Tibial nerve (tissue), 4 donors: ENCODE measurements at places on chromosomes 7 and 10.

DNA sequence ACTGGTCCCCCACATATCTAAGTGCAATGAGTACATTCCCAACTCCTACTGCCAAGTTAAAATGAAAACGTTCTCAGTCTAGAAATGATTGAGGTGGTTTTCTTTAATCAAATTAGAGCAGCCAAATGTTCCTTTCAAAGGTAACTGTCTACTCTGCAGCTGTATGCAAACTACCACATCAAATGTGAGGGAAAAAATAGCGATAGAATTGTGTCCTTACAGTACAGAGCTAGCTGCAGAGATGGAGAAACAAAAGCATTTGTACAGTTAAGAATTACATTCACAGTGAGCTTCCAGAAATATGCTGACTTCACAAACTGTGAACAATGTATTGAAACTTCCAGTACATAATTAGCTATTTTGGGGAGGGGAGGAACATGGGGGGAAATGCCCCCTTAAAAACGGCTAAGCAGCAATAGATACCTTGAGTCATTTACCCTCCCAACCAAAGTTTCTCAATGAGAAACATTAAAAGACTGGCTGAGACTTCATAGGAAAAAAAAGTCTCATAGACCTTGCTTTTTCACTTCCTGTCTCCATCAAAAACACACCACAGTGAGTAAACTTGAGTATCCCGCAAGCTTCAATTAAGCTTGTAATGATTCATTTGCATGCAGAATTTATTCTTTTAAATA, 22.9 kb downstream of the CDK6 start:
- no peak for DNase-seq

DNA sequence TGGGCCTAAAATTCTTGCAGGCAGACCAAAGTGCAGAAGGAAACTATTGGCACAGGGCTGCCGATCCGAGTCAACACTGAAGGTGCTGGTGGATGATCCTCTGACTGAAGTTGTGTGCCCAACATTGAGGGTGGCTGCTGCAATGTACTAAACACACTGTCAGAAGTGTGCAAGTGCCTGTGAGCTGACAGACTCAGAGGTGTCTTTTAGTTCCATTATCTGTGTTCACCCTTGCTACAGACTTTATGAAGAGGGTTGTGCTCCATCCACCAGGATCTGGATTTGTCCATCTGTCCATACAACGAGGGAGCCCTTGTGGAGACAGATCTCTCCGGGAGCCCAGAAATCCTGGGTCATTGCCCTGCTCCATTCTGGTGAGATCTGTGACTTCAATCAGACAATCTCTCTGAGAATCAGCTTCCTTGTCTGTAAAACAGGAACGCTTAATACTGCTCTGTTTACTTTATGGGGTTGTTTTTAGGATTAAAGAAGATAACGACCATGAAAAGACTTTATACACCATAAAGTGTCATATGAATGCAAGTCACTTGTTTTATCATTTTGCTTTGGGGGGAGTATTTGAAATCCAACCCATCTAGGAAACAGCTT, 9.5 kb upstream of the TRPV6 start:
- no peak for DNase-seq

DNA sequence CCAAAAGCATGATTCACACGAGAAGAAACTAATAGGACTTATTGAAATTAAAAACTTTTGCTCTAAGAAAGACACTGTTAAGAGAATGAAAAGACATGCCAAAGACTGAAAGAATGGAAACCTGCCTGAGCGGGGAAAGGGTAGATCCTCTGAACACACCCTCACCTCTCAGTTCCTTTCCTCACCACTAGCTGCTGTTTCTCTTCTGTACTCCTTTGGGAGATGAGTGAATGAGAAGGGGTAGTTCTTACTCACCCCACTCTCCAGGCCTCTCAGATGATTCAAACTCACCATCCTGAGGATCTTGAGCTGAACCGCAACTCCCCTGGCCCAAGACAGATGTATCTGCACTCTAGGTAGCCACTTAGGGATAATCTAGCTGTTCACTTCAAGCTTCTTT, 41.9 kb downstream of the IQUB start:
- DNase-seq, result no peak

DNA sequence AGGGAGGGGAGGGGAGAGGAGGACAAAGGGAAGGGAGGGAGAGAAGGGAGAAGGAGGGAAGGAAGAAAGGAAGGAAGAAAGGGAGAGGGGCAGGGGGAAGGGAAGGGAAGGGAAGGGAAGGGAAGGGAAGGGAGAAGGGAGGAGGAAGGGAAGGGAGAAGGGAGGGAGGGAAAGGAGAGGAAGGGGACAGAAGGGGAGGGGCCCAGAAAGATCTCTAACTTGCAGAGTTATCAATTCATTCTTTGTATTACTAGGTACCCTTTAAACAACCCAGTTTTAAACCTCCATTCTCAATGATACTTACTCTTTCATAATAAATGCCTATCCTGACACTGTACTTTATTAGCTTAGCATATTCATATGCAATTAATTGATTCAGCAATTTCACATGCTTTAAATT, 192.0 kb downstream of the ELMO1 start:
- DNase-seq, result no peak

GRCh38 chr10:100158044-100158805, 27.6 kb downstream of the ERLIN1 start:
- DNase-seq, result no peak

DNA sequence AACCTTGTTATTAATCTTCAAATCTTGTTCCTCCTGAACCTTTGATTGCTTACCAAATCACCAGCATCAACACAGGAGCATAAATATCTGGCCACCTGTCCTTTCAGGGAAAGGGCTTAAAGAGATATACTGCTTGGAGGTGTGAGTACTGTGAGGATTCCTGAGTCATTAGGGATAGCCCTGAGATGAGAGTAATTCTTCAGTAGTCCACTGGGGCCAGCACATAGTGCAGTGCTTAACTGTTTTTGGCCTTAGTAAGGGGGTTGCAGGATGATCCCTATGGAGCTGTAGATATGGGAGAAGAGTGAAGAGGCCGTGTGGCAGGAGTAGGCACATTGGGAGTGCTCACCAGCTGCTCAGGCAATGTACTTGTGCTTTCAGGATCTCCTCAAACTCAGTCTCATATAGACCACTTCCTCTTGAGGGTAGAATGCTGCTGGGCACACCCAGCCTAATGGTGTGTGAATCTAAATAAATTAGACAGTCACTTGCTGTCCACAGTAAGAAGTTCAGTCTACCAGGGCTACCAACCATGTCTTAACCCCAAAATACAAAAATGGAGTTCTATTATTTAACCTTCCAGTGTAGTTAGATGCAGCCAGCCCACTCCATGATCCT, 26.5 kb upstream of the GPR141 start:
- no peak for DNase-seq

- no peak for DNase-seq
These were observed 61.0 kb downstream of the MEOX2 start for GRCh38 chr7:15625466-15625865.

GRCh38 chr10:122998934-122999333, 9.7 kb downstream of the IKZF5 start:
- DNase-seq, result no peak

- DNase-seq, result peak; percentile 7
These were observed 99.8 kb downstream of the SND1 start for GRCh38 chr7:127751490-127752448.

DNA sequence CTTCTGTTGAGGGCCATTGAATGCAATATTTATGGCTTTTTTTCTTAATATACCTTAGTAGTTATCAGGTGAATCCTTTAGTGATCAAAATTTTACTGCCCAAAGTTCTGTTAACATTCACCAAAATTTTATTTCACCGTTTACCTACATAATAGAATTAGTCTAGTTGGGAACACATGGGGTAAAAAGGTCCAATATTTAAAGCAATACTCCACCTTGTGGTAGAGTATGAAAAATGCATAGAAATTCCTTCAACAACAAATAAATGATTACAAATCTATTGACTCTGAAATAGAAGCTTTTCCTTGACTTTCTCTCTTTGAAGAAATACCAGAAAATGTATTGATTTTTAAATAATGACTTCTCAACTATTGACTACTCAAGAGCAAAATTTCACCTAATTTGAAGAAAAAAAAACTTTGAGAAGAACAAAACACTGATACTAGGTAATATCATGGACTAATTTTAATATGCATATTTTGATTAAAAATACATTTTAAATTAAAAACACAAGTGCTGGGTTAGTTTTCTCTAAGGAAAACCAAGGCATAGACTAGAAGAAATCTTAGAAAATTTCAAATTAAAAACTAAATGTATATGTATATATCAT, 43.3 kb downstream of the POLR1F start:
- DNase-seq, result no peak

DNA sequence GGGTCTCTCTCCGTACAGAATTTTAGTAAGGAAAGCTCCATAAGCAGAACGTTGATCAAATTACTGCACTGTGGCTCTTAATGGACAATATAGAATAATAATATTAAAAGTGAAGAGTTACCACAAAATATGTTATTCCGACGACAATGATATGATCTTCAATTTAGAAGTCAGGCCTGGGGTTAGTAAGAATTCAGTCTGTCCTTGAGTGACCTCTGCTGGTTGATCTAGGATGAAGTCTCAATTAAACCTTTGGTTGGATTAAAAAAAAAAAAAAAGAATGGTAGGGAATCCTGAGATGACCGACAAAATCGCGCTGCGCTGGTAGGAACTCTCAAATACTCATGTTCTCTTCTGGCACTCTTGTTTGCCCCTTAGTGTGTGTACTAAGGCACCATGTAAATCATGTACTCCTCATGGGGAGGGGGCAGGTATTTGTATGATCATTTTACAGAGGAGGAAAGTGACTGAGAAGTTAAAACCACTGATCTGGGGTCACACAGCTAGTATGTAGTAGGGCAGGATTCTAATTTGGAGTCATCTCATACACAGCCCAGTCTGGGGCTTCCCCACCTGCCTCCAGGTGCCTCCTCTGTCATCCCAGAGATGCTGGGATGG, 161.3 kb upstream of the NPVF start:
- peak; percentile 56 for DNase-seq

DNA sequence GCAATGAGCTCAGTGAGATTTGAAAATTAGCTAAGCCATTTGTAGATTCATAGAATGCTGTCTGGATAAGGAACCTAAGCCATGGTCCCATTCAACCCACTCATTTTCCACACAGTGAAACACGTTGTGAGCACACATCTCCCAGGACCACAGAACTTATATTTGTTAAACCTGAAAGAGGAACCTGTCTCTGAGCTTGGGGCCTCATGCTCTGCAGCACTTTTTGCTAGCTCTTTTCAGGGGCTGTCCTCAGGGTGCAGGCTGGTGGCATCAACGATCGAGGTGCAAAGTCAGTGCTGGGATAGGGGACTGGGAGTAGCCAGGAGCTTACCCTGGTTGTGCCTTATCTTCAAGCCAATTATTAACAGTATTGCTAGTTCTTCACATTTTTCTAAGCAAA, 11.9 kb downstream of the HECW1 start:
- no peak for DNase-seq

- DNase-seq, result no peak
These were observed 21.8 kb downstream of the IFT22 start for GRCh38 chr7:101299511-101300464.

DNA sequence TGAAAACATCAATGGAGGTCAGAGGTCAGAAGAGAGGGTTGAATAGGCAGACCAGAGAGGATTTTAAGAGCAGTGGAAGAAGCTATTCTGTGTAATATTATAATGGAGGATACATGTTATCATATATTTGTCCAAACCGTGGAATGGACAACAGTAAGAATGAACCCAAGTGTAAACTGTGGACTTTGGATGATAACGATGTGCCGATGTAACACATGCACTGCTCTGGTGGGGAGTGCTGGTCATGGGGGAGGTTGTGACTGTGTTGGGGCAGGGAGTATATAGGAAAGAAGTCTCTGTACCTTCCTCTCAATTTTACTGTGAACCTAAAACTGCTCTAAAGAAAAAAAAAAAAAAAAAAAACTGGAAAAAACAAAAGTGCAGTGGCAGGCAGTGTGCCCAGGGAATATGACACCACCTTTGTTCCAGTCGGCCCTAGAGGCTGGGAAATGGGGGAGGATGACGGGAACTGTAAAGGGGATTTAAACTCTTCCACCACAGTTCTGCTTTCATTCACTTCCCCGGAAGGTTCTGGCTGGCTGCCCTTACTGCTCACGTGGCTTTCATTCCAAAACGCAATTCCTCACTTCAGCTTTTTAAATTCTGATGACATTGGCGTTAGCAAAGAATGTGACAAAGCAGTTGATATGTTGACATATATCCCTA, 113.7 kb upstream of the ANKRD1 start:
- DNase-seq, result peak; percentile 83

DNA sequence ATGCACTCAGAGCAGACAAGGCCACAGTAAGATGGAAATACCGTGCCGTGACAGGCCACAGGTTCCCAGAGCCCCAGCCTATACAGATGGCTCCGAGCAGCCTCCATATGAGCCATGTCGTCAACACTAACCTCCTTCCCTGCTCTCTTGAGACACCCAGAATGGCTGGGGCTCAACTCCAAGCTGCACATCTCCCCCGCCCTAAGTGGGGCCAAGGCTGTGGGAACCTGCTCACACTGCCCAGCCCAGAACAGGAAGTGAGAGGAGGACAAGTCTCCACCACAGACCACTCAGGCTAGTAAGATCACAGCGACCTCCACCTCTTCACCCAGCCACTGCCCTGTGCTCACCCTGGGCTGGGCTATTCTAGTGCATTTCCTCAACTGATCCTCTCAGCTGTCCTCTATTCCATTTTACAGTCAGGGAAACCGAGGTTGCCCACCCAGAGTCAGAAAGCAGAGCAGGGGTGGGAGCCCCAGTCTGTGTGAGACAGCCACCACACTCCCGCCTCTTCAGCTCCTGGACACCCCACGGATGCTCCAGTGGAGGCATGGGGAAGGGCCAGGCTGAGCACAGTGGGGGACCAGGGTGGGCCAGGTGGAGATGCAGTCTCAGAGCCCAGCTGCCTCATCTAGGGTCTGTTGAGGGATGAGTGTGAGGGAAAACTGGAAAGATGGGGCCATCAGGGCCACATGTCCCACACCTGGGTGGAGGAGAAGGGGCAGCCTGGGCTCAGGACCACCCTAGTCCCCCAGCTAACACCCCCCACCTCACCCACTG, 11.6 kb downstream of the GRID1 start:
- no peak for DNase-seq

GRCh38 chr10:62424026-62424425, 49.9 kb downstream of the ZNF365 start:
- DNase-seq, result no peak

- DNase-seq, result no peak
These were observed 72.6 kb downstream of the FOXL3 start for GRCh38 chr7:362402-363096.

- DNase-seq, result no peak
These were observed 244.5 kb downstream of the ITGB1 start for GRCh38 chr10:32713560-32713959.

DNA sequence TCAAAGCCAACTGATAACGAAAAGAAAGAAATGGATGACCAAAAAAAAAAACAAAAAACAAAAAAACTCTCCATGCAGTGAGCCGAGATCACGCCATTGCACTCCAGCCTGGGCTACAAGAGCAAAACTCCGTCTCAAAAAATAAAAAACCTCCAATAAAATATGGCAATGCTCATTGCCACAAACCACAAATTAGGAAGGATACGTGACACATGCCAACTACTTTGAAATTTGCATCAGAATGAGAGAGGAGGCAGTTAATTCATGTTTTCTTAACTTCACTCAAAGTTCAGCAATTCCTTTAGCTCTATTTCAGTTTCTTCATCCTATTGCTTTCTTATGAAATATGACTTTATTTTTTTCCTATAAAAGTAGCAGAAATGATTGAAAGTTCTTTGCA, 398.1 kb upstream of the C7orf33 start:
- DNase-seq, result no peak
